Stimulated activated CD8-positive, alpha-beta memory T cell treated with anti-CD3 and anti-CD28 coated beads, Interleukin-7, amount 100 ng/mL, for 48 hours (primary cell): ENCODE measurements at places on chromosomes 1 and 21.

DNA sequence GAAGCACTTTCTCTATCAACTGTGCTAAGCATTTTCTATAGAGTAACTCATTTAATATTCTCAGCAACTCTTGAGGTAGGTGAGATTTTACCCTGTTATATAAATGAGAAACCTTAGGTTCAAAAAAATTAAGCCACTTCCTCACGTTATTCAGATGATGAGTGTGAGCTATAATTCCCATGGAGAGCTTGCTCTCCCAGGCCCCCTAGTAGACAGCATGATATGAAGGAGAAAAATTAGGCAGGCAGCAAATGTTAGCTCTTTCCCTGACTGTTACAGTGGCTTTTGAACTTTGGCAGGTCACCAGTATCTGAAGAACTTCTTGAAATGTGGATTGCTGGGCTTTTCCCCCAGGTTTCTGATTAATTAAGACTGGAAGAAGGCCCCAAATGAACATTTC, 753.1 kb downstream of the NCAM2 start:
- DNase-seq: no peak

- DNase-seq: no peak
Measured at GRCh38 chr21:34886240-34887104, 162.6 kb downstream of the RUNX1 start.

- no peak for DNase-seq
Measured at GRCh38 chr21:44763050-44763378, 38.6 kb downstream of the UBE2G2 start.

- no peak for DNase-seq
Measured at GRCh38 chr21:37210130-37210529, 57.0 kb downstream of the VPS26C start.

- DNase-seq: no peak
Measured at GRCh38 chr1:181100934-181101333, 12.4 kb downstream of the IER5 start.
